ENCODE measurements at places on chromosomes 5 and 9. TPM values are rescaled to one million over a fixed set of nuclear protein-coding genes. Genes with fewer than 3 reads are reported as not detected.

The LRRC19 gene
- not detected for total RNA-seq

The MCTP1 gene
- 321 TPM for total RNA-seq

The IL3 gene
- total RNA-seq: not detected

The ANKRD31 gene
- under 0.01 TPM for total RNA-seq

The LCN6 gene
- total RNA-seq: not detected

The ARHGEF28 gene
- total RNA-seq: 243 TPM

The DCAF12 gene
- 17.9 TPM for total RNA-seq

Measured in bladder microvascular endothelial cell (primary cell).